ENCODE measurements at places on chromosomes 16 and 17. TPM values are rescaled to one million over a fixed set of nuclear protein-coding genes. Genes with fewer than 3 reads are reported as not detected.

The GAS2L2 gene
- polyA plus RNA-seq: 0.09 TPM

The TMEM204 gene
- 66.0 TPM for polyA plus RNA-seq

The DNAH2 gene
- 0.16 TPM for polyA plus RNA-seq

The CDT1 gene
- 1.5 TPM for polyA plus RNA-seq

Measured in urinary bladder (tissue), 4 donors.